ENCODE measurements at places on chromosomes 6 and 20.

- DNase-seq, result no peak
These were observed 8.0 kb upstream of the KCNK16 start for GRCh38 chr6:39330476-39330875.

- no peak for DNase-seq
These were observed 54.1 kb downstream of the MYH7B start for GRCh38 chr20:35009665-35010328.

- no peak for DNase-seq
These were observed 245.8 kb upstream of the RAB32 start for GRCh38 chr6:146297815-146298214.

GRCh38 chr6:169895926-169896761, 144.7 kb downstream of the ERMARD start:
- no peak for DNase-seq

DNA sequence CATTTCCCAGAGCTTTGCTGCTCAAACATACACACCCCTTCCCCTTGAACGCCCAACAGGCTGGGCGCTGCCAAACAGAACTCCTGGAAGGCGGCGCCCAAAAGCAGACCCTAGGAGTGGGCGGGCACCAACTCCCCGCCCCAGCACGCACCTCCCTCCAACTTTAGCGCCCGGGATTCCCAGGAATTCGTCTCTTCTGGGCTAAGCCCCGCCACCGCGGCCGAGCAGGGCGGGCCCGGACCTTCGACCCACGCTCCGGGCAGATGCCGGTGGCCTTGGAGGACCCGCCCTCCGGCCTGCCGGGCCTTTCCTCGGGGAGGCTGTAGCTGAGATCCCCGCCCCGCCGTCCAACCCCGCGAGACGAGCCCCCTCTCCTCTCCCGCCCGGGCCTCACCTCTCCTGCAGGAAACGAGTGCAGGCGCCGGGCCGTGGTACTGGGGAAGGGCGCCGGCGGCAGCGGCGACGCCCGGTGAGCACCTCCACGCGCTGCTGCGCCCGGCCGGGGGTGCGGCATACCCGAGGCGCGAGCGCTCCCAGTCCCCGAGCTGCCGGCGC, 659 bp downstream of the MCUR1 start:
- DNase-seq, result no peak

DNA sequence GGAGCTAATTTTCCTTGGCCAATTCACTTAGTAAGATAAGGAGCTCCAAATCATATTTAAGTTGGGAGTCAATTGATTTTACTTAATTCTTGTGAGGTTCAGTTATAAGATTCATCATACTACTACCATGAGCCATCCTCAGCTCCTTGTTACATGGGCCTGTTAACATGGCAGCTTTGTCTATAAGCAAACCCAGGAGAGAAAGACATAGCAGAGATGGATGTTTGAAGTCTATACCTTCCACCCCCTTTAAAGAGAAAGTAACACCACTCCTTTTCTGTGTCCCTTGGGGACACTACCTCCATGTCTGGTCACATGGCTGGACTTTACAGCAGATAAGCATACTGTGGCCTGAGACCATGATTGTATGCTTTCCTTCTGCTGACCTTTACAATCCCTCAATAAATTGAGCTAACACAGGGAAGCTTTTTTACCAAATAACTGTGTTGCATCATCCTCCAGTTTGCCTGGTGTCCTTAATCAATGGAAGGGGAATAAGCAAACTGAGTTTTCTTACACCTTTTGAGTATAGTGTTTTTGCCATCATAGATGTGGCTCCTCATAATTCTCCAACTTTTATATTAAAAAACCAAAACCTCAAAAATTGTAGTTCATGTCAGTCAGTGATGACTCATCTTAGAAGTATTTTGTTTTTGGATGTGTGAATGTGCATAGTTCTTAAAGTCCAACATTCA, 9.8 kb upstream of the ZNFX1 start:
- DNase-seq, result no peak

GRCh38 chr6:134373993-134374392, 56.1 kb upstream of the SGK1 start:
- DNase-seq, result no peak

GRCh38 chr6:106670236-106670635, 40.9 kb downstream of the QRSL1 start:
- DNase-seq, result no peak

DNA sequence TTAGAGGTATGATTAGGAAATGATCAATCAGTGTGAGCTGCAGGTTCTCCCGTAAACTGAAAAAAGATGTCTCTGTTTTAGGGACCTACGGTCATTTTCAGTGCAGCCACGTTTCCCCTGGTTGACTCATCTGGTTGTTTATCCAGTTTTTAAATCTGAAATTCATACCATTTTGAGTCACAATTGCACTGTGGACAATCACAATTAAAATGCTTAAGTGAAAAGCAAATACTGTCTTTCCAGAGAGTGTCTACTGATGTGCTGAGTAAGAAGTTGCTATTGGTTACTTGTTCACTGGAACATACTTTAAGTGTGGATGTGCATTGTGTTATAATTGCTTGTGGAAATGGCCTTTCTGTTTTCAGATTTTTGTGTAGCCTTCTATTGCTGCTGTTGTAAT, 305.1 kb upstream of the SASH1 start:
- no peak for DNase-seq

DNA sequence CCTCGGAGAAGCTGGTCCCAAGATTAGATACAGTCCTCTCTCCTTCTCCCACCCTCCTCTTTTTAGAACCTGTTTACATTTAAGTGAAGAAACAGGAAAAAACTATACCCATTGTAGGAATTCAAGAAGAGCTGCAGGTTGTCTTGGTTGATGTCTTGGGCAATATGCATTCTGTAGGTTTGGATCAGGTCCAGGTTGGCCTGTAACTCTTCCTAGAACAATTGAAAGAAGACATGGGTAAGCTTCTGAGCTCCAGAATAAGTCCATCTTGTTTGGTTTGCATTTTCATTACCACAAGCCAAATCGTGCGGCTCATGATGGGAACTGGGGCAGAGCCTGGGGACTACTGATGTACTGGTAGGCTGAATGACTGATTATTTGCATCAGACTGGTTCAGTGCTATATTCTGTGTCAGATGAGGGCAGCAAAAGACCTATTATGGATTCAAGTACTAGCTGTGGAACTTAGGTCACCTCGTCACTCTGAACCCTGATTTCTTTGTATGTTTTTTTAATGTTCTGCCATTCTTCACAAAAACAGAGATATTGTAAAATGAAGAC, 20.3 kb upstream of the SLA2 start:
- DNase-seq, result no peak

GRCh38 chr6:43932259-43933147, 162.5 kb downstream of the VEGFA start:
- no peak for DNase-seq

DNA sequence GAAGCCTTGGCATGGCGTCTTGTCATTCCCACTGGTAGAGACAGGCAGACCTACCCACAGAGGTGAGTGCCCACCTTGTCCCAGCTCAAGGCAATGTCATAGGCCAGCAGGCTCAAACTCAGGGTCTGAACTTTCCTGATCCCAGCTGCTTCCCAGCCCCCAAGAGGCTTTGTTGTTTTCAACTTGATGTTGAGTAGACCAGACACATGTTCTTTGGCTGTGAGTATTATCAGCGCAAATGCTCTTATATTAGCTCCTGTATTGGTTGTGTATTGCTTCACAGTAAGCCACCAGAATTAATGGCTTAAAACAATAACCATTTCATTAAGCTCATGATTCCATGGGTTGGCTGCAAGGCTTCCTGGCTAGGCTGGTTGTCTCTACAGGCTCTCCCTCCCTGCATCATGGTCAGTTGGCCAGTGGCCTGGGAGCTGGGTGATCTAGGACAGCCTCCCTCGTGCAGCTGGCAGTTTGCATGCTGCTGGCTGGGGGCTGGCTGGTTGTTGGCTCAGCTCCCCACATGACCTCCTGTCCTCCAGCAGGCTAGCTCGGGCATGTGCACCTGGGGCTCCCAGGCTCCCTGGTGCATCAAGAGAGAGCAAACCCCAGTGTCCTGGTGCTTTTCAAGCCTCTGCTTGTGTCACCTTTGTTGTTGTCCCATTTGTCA, 21.6 kb downstream of the TOX2 start:
- DNase-seq, result no peak

- no peak for DNase-seq
These were observed 6.4 kb upstream of the GMNN start for GRCh38 chr6:24768361-24768760.

GRCh38 chr6:2688401-2689064, 62.2 kb downstream of the MYLK4 start:
- DNase-seq, result peak; percentile 11

GRCh38 chr20:52268184-52268749, 76.7 kb upstream of the ZFP64 start:
- DNase-seq, result no peak

- DNase-seq, result no peak
These were observed 551.6 kb upstream of the CITED2 start for GRCh38 chr6:139925894-139926641.

- DNase-seq, result no peak
These were observed 40.6 kb downstream of the NOL7 start for GRCh38 chr6:13655700-13656099.

DNA sequence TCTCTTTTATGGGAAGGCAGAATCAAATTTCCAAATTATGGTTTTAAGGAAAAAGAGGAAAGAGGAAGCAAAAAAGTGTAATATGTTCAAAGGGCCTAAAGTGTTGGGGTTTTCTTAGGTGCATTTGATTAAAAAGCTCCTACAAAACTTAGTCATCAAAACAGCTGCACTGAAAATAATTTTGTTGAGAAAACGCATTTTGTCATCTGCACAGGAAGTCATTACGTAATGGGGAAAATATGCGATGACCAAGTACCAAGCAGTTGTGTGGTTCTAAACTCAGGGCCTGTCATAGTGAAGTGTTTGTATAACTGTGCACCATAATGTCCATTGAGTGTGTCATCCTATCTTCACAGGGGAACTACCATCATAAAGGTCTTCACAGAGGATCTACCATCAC, 15.6 kb downstream of the HAO1 start:
- no peak for DNase-seq

DNA sequence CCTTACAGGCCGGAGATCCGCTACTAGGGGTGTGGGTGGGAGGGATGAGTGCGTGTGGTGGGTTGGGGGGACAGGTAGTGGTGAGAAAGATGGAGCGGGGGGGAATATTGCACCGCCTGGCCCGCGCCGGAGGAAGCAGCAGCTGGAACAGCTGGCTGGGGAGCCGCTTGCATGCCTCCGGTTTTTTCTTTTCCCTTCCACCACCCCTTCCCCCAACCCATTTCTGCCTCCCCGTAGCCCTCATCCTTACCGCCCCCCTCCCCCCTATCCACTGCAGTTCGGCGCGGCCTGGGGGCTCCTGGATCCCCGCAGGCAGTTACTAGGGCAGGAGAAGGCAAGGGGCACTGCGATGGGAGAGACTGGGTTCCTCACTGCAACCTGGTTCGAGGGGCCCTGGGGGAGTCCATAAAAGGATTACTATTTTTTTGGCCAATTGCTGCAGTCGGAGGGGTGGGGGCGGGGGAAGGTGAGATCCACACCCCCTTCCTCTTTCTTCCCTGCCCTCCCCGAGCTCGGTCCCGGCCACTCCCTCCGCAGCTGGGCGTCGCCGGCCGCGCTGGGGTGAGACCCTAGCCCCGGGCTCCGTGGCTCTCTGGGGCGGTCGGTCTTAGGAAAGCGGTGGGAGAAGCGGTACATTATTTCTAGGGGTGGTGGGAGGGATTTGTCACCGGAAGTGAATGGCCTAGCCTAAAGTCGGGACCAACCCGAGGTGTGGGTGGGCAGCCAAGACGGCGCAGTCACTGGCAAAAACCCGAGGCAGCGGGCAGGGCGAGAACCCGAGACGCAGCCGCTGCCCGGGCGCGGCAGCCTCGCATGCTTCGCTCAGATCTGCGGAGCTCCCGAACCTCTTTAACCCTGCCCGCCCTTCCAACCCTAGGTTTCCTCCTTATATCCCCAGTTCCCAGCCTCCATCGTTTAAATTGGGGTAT, 824 bp upstream of the TBCC start:
- peak; percentile 85 for DNase-seq

GRCh38 chr6:137303441-137303840, 84.3 kb upstream of the IFNGR1 start:
- DNase-seq, result no peak

DNA sequence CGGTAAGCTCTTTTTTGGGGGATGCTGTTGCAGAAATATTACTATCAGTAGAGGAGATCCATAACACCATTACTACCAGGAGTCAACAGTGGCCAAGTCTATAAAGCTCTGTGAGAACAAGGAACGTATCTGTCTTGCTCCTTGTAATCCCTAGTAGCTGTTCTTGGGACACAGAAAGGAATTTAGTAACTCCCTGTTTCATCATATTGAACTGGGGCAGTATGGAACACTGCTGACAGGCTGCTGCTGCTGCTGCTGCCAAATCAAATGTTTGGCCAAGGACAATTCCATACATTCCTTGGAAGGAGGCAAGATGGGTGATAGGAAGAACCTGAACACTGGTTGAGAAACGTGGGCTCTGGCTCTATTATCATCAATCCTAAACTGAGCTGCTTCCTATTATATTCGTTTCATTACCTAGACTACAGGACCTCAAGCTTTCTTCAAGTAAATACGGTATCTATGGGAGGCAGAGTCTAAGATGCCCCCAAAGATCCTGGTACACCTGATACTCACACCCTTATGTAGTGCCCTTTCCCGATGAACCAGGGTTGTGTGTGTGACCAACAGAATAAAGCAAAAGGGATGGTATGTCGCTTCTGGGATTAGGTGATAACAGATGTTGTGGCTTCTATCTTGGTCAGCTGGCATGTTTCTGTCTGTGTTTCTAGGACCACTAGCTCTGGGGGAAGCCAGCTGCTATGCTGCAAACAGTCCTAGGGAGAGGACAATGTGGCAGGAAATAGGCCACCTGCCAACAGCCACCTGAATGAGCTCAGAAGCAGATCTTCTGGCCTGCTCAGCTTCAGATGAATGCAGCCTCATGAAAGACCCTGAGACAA, 39.5 kb downstream of the ELOVL5 start:
- no peak for DNase-seq

GRCh38 chr20:60632391-60633262, 619.4 kb upstream of the CDH4 start:
- no peak for DNase-seq

DNA sequence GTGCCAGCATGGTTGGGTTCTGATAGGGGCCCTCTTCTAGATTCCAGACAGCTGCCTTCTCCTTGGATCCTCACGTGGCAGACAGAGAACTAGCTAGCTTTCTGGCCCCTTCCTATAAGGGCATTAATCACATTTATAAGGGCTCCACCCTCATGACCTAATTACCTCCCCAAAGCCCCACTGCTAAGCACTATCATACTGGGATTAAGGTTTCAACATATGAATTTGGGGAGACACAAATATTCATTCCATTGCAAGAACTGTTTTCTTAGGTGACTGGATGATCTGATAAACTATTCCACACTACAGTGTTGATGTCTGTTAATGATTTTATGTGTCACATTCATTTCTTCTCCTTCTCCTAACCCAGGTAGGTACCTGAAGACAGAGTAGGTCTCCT, 135.8 kb upstream of the COL21A1 start:
- no peak for DNase-seq

DNA sequence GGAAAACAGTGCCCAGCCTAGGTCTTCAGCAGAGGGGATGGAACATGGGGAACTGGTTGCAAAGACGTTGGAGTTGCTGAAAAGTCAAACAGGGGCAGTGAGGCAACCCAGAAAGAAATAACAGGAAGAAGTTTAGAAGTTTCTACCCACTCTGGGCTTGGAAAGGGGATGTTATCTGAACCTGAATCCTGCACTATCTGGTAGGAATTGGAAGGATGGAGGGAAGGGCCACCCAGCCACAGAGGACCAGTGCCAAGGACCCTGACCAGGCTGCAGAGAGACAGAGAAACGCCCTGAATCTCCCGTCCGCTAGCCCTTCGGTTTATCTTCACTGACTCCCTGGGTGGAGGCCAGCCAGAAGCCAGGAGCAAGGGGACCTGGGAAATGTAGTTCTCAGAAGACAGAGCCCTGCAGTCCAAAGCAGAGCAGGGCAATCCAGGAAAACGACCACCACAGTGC, 217.3 kb upstream of the RREB1 start:
- no peak for DNase-seq

GRCh38 chr6:13831615-13832014, 17.3 kb upstream of the MCUR1 start:
- DNase-seq, result no peak
